Myocyte (in vitro differentiated cells): ENCODE measurements at places on chromosomes 11 and 22. TPM values are rescaled to one million over a fixed set of nuclear protein-coding genes. Genes with fewer than 3 reads are reported as not detected.

Gene VWCE
- 2.1 and 2.7 TPM in 2 replicates for total RNA-seq

Gene VSIG2
- not detected in 2 replicates for total RNA-seq

Gene OR8G5
- not detected in 2 replicates for total RNA-seq

Gene C11orf97
- not detected in 2 replicates for total RNA-seq

Gene PGGHG
- total RNA-seq, result 8.2 and 8.3 TPM in 2 replicates

Gene CD248
- not detected in 2 replicates for total RNA-seq

Gene DTX4
- 7.9 and 8.2 TPM in 2 replicates for total RNA-seq

Gene SCUBE1
- not detected in 2 replicates for total RNA-seq

Gene MOGAT2
- not detected in 2 replicates for total RNA-seq

Gene HTR3A
- total RNA-seq, result not detected in 2 replicates

Gene ARHGAP1
- 27.3 and 31.0 TPM in 2 replicates for total RNA-seq

Gene SCO2
- 0.68 and 1.6 TPM in 2 replicates for total RNA-seq

Gene TRIM29
- total RNA-seq, result not detected in 2 replicates

Gene PLAAT2
- total RNA-seq, result 0.52 and 2.3 TPM in 2 replicates

Gene SUSD2
- total RNA-seq, result 0.10 and 0.13 TPM in 2 replicates

Gene OR6T1
- total RNA-seq, result not detected in 2 replicates

Gene CD3G
- total RNA-seq, result not detected in 2 replicates

Gene SPON1
- 0.08 TPM in 1 of 2 replicates, not detected in the other for total RNA-seq

Gene OR52A1
- not detected in 2 replicates for total RNA-seq

Gene DRD4
- not detected in 2 replicates for total RNA-seq

Gene KRTAP5-9
- 0.16 and 0.29 TPM in 2 replicates for total RNA-seq

Gene SAA2
- not detected in 2 replicates for total RNA-seq

Gene OR5A1
- not detected in 2 replicates for total RNA-seq

Gene GGT1
- total RNA-seq, result 2.1 and 2.4 TPM in 2 replicates

Gene LRRC55
- not detected in 2 replicates for total RNA-seq

Gene OR51B2
- 0.80 TPM in 1 of 2 replicates, not detected in the other for total RNA-seq

Gene OR10D3
- not detected in 2 replicates for total RNA-seq

Gene CFAP300
- total RNA-seq, result 4.2 and 5.4 TPM in 2 replicates

Gene GTPBP1
- 31.4 and 36.9 TPM in 2 replicates for total RNA-seq

Gene MUC5AC
- total RNA-seq, result not detected in 2 replicates

Gene PATE4
- not detected in 2 replicates for total RNA-seq

Gene RAC2
- total RNA-seq, result not detected in 2 replicates

Gene SLC22A8
- not detected in 2 replicates for total RNA-seq

Gene IL18
- not detected in 2 replicates for total RNA-seq

Gene KCNQ1OT1
- 2.5 TPM in 2 replicates for total RNA-seq

Gene CSF2RB
- total RNA-seq, result not detected in 2 replicates

Gene FGF19
- total RNA-seq, result not detected in 2 replicates
